ENCODE measurements at places on chromosomes 5 and 9.

DNA sequence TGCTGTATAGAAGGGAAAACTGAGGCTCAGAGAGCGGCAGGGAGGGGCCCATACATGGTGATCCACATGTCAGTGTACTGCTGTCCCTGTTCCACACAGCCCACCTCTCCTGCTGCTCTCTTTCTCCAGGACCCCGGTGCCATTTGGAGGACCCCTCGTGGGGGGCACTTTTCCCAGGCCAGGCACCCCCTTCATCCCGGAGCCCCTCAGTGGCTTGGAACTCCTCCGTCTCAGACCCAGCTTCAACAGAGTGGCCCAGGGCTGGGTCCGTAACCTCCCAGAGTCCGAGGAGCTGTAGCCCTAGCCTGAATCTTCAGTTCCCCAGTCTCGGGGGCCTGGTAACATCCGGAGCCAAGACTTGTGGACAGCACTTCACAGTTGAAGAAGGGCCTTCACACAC, 15.5 kb downstream of the MYOZ3 start:
- DNase-seq, result no peak

GRCh38 chr5:16712620-16713019, 95.8 kb upstream of the RETREG1 start:
- DNase-seq, result no peak

- DNase-seq, result peak; percentile 37
Observed at GRCh38 chr5:81534441-81534840, 140.5 kb upstream of the ACOT12 start.

- peak; percentile 93 for DNase-seq
Observed at GRCh38 chr5:178940569-178941360, at the start of gene ZNF454. Gene ZNF454, plus strand, starts transcription at chr5:178941198. Its CDS starts 1,594 bp downstream, at chr5:178942792.

DNA sequence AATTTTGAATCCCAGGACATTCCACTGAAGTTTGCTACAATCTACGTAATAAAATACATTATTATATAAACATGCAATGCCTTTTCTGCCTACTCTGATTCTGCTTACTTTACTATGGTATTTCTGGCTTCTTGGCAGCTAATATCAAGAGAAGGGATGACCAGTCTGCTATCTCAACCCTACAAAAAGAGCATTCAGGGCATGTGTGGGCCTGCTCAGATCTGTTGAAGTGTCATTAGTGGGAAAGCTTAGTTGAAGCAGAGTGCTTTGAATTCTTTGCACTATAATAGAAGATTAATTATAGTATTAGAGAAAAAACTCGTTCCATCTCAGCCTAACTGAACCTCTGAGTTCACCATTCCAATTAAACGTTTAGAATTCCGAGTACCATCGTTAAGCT, 339.5 kb upstream of the ISL1 start:
- no peak for DNase-seq

GRCh38 chr5:124704594-124705284, 41.7 kb downstream of the ZNF608 start:
- no peak for DNase-seq

GRCh38 chr5:56176871-56177533, 56.1 kb downstream of the ANKRD55 start:
- no peak for DNase-seq

DNA sequence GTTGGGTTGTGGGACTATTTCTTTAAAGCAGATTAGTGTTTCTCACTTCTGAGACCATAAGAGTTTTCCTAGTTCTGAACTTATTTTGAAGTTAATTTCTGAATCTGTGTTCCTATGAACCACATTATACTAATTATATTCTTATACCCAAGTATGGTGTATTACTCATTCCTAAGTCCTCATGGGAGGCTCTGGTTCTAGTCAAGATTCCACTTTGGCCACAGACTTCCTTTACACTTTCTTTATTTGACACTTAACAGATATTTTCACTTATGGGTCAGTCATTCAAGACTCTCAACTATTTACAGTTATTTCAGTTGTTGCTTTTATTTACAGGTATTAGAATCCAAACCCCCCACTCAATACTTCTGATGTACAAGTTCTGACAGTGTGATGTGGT, 937.2 kb upstream of the TYRP1 start:
- DNase-seq, result no peak

DNA sequence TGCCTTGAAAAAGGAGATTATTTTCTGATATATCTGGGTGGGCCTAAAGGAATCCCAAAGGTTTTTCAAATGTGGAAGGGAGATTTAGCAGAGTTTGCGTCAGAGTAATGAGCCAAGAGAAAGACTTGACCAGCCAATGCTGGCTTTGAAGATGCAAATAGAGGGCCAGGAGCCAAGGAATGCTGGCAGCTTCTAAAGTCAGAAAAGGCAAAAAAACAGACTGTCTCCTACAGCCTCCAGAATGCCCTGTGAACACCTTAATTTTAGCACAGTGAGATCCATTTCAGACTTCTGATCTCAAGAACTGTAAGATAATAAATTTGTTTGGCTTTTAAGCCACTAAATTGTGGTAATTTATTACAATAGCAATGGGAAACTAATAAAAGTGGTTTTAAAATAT, 122.6 kb upstream of the FREM1 start:
- DNase-seq, result no peak

DNA sequence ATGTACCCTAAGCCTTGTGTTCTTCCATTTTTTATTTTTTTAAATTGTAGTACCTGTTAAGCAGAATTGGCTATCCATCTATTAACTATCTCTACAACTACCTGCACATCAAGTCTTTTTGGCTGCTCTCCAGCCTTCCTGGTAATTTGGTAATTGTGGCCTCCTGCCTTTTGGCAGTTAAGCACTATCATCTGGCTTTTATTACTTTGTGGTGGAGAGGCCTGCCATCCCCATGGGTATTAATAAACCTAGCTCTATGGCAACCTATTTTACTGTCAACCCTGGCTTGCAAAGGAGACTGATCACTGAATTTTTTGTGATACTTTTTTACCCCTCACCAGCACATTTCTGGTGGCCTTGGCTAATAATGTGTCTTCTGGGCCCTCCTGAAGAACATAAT, 20.5 kb downstream of the SELENOP start:
- DNase-seq, result no peak

- peak; percentile 98 for DNase-seq
Observed at GRCh38 chr9:99030092-99030511, 74.8 kb upstream of the TGFBR1 start.

- no peak for DNase-seq
Observed at GRCh38 chr5:128432913-128433440, 105.1 kb downstream of the FBN2 start.

DNA sequence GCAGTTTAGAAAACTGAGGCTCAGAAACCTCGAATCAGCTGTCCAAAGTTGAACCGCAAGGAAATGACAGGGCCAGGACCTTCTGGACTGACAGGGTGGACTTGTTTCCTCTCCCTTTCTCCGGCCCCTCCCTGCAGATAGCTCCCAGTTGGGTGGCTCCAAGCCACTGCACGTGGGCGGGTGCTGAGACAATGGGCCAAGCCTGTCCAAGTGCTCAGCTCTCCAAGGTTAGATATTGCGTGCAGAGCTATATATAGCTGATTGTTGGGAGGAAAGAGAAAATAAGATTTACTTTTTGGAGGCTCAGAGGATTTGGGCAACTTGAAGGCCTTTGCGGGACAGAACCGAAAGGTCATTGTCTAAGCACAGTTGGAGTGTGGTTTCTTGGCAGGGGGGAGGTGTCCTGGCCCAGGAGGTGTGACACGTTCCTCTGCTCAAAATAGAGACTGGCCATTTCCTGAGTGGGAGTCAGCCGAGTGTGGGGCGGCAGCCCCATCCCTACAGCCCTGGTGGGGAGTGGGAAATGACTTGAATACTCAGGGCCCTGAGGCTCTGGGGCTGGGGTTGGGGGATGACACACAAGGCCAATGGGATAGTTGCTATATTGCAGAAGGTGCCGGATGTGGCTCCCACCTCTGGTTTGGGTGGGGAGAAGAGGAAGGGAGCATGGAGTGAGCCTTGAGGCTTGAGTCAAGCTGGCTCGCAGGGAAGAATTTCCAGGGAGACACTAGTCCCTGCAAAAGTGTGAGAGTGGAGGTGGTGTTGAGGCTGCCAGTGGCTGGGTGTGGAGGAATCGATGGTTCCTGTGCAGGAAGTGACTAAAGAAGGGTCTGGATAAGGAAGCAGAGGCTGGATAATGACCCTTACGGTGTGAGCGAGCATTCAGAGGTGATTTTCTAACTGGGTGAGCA, 44.4 kb upstream of the SMAD5 start:
- DNase-seq, result peak; percentile 38

DNA sequence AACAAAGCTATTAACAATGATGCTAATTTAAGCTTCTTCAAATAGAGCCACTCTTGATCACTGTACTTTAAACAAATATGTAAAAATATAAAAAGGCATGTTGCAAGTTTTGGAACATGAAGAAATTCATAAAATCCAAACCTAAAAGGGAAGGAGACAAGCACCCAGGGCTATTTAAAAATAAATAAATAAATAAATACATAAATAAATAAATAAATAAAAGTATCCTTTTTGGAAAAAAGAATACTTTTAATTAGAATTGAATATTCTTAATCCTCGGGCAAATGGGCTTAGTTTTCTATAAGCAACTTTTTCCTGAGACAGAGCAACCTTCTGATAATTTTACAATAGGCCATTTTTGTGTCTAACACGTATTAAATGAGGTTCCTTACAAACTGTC, 147.5 kb upstream of the PCA3 start:
- DNase-seq, result no peak

GRCh38 chr9:88872192-88872946, 118.9 kb upstream of the S1PR3 start:
- no peak for DNase-seq

DNA sequence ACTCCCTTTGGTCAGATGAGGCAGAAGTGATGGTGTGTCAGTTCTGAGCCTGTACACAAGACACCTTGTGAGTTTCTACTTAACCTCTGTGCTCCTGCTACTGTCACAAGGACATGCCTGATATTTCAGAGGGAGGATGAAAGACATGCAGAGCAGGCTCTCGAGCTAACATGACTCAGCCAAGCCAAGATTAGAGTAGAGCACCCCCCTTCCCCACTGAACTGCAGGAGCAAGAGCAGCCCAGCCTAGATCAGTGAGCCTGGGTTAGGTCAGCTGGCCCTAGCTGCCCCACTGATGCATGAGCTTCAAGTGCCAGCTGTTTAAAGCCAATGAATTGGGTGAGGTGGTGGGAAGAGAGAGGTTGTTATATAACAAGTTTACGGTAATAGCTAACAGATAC, 36.7 kb downstream of the BRINP1 start:
- no peak for DNase-seq

DNA sequence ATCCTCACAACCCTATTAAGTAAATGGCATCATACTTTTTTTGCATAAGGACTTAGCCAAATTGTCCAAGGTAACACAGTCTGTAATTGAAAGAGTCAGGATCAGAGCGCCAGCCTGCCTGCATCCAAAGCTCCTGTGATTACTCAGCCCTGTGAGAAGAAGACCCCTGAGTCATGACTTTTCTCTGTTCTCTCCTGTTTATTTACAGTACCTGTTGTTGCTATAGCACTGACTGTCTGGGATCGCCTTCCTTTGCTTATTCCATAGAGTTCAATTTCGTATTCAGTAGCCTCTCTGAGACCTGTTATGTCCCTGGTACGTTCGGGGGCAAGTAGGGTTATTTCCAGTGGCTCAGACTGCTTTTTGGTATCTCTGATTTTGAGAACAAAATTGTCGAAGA, 71.8 kb downstream of the TNC start:
- DNase-seq, result no peak

Data from iris pigment epithelial cell (primary cell).